ENCODE measurements at places on chromosomes 3 and 15. TPM values are rescaled to one million over a fixed set of nuclear protein-coding genes. Genes with fewer than 3 reads are reported as not detected.

TP63 gene
- polyA plus RNA-seq: not detected

GRCh38 chr3:176376531-176376930, 820.8 kb downstream of the TBL1XR1 start:
- no peaks in the 10 kb centered on the region for H3K36me3 ChIP-seq
- no peak for DNase-seq
- no peak overlapping the region for H3K4me3 ChIP-seq
- H3K4me1 ChIP-seq: no peaks in the 10 kb centered on the region

DNA sequence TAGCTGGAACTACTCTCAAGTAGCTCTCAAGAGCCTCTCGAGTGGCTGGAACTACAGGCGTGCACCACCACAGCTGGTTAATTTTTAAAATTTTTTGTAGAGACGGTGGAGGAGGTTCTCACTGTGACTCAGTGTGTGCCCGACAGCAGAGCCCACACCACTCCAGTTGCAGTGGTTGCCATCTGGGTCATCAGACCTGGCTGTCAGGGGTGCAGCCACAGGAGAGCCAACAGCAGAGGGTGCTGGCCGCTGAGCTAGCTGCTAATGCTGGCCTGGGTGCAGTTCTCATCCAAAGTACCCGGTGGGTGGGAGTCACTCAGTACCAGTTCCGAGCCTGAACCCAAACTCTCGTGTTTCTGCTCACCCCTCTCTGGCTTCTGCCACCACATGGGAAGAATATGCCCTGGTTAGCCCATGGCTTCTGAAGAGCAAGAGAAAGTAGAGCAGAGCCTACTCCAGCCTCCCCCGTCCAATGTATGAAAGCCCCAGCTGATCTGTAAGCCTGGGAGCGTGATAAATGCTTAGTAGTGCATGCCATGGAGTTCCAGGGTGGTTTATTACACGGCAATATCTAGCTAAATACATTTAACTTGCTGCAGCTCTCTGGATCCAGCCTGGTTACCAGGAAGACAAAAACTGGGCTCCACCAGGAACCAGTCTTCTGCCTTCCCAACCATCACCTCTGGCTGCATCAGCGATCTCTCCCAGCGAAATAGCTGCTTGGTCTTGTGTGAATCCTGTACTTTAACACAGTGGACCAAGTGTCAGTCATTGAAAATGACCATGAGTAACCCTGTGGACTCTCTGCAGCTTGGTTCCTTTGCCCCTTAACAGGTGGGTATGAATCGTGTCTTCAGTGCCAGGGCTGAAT, 17.1 kb downstream of the UMPS start:
- no peak overlapping the region for H3K27ac ChIP-seq
- peaks cover 2% of the 10 kb centered on the region for H3K4me1 ChIP-seq
- H3K27me3 ChIP-seq: no peaks in the 10 kb centered on the region
- peaks cover 20% of the 10 kb centered on the region for H3K36me3 ChIP-seq
- DNase-seq: no peak

SLCO2A1 gene
- 9.0 TPM for polyA plus RNA-seq

AGBL1 gene
- 0.05 TPM for polyA plus RNA-seq

GRCh38 chr3:186386883-186387560, 25.0 kb upstream of the DGKG start:
- no peak for DNase-seq
- H3K4me3 ChIP-seq: no peak overlapping the region
- no peaks in the 10 kb centered on the region for H3K27me3 ChIP-seq
- H3K4me1 ChIP-seq: no peaks in the 10 kb centered on the region
- H3K36me3 ChIP-seq: no peaks in the 10 kb centered on the region

DNA sequence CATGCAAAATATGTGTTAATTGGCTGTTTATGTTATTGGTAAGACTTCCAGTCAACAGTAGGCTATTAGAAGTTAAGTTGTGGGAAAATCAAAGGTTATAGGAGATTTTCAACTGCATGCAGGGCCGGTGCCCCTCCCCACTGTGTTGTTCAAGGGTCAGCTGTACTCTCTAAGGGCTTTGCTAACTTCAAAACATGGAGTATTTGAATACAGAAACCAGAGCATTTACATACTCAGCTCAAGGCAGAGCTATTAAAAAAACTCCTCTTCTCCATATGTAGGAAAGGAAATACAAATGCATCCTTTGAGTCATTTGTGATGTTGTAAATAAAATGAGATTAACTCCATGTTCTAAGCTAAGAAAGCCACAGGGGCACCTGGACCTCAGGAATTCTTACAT, 16.8 kb downstream of the IL17RB start:
- no peak overlapping the region for H3K27ac ChIP-seq
- H3K4me1 ChIP-seq: no peaks in the 10 kb centered on the region
- no peak overlapping the region for H3K4me3 ChIP-seq
- H3K27me3 ChIP-seq: no peaks in the 10 kb centered on the region
- no peak for DNase-seq

- H3K4me1 ChIP-seq: peaks cover 14% of the 10 kb centered on the region
- H3K27ac ChIP-seq: no peak overlapping the region
- DNase-seq: no peak
- no peaks in the 10 kb centered on the region for H3K27me3 ChIP-seq
These were observed 4.6 kb upstream of the FBLN2 start for GRCh38 chr3:13544293-13544831.

DNA sequence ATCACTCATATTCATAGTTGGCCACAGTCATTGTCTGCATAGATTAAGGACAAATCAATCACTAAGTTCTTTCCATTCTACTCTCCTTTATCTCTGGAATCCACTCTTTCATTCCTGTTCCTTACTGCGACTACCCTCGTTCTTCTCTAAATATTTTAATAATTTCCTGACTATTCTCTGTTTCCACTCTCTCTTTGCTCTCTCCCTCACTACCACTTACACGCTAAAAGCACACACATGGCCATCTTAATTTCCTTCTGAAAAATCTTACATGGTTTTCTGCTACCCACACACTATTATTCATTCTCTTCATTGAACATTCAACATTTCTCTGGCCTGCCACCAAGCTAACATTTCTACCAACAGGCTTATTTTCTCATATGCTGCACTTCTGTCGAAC, 279.6 kb upstream of the PLSCR5 start:
- H3K27me3 ChIP-seq: no peaks in the 10 kb centered on the region
- no peak overlapping the region for H3K27ac ChIP-seq
- H3K4me1 ChIP-seq: no peaks in the 10 kb centered on the region

DNA sequence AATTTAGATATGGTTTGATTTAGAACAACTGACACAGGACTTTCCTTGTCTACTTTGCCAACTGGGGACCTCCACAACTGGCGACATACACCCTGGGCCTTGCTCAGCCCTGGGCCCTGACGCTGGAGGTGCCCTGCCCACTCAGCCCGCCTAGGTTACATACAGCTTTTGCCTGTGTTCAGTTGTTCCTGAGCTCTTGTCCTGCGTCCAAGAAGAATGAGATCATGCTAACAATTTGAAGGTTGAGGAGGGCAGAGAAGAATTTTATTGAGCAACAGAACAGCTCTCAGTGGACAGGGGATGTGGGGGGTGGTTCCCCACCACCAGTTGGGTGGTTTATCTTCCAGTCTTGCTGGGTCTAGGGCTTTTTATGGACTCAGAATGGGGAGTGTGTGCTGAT, 67.9 kb downstream of the IQCH start:
- no peak overlapping the region for H3K27ac ChIP-seq
- no peaks in the 10 kb centered on the region for H3K36me3 ChIP-seq

GRCh38 chr3:46078712-46079400, 51.6 kb upstream of the XCR1 start:
- no peaks in the 10 kb centered on the region for H3K36me3 ChIP-seq
- peak; percentile 95 for DNase-seq
- no peak overlapping the region for H3K27ac ChIP-seq

DNA sequence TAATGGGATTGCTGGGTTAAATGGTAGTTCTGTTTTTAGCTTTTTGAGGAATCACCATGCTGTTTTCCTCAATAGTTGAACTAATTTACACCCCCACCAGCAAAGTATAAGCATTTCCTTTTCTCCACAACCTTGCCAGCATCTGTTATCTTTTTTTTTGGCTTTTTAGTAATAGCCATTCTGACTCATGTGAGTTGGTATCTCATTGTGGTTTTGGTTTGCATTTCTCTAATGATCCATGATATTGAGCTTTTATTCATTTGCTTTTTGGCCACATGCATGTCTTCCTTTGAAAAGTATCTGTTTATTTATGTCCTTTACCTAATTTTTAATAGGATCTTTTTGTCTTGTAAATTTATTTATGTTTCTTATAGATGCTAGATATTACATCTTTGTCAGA, 288.2 kb downstream of the EPHA6 start:
- H3K36me3 ChIP-seq: no peaks in the 10 kb centered on the region
- H3K4me1 ChIP-seq: no peaks in the 10 kb centered on the region
- H3K27ac ChIP-seq: no peak overlapping the region
- no peak for DNase-seq

GRCh38 chr15:26941489-26941888, 29.5 kb upstream of the GABRG3 start:
- no peak overlapping the region for H3K4me3 ChIP-seq
- H3K36me3 ChIP-seq: no peaks in the 10 kb centered on the region
- no peak for DNase-seq
- no peaks in the 10 kb centered on the region for H3K4me1 ChIP-seq
- no peaks in the 10 kb centered on the region for H3K27me3 ChIP-seq

- H3K36me3 ChIP-seq: no peaks in the 10 kb centered on the region
- no peak overlapping the region for H3K4me3 ChIP-seq
- no peak overlapping the region for H3K27ac ChIP-seq
- peaks cover 35% of the 10 kb centered on the region for H3K4me1 ChIP-seq
- H3K27me3 ChIP-seq: no peaks in the 10 kb centered on the region
- peak; percentile 15 for DNase-seq
These were observed 460.0 kb downstream of the PDCD6IP start for GRCh38 chr3:34258271-34258998.

GRCh38 chr3:131553495-131554247, 50.9 kb upstream of the MRPL3 start:
- H3K36me3 ChIP-seq: no peaks in the 10 kb centered on the region
- no peak overlapping the region for H3K27ac ChIP-seq
- no peaks in the 10 kb centered on the region for H3K27me3 ChIP-seq

GRCh38 chr15:99582508-99582960, 16.8 kb downstream of the MEF2A start:
- H3K27ac ChIP-seq: peak overlapping the region; percentile 70
- H3K4me3 ChIP-seq: no peak overlapping the region
- DNase-seq: no peak
- H3K27me3 ChIP-seq: no peaks in the 10 kb centered on the region

CHRNB4 gene
- 0.67 TPM for polyA plus RNA-seq

DNA sequence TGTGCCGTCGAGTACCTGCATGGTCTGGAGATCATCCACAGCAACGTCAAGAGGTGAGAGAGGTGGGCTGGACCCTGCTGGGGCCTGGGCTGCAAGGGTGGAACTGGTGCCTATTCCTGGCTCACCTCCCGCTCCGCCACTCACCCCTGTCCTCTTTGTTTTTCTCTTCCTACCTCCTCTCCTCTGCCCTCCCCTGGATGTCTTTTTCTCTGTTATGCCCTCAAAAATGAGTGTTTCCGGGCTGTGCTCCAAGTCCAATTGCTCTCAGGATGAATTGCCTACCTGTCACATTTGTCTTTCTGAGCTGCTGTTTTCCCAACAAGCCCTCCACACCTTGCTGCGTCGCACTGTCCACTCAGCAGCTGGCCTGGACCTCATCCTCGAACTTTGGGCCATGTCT, 28.5 kb upstream of the TATDN2 start:
- H3K36me3 ChIP-seq: no peaks in the 10 kb centered on the region
- H3K4me3 ChIP-seq: no peak overlapping the region
- H3K27me3 ChIP-seq: no peaks in the 10 kb centered on the region
- DNase-seq: no peak
- no peaks in the 10 kb centered on the region for H3K4me1 ChIP-seq
